ENCODE measurements at places on chromosomes 11 and 22.

DNA sequence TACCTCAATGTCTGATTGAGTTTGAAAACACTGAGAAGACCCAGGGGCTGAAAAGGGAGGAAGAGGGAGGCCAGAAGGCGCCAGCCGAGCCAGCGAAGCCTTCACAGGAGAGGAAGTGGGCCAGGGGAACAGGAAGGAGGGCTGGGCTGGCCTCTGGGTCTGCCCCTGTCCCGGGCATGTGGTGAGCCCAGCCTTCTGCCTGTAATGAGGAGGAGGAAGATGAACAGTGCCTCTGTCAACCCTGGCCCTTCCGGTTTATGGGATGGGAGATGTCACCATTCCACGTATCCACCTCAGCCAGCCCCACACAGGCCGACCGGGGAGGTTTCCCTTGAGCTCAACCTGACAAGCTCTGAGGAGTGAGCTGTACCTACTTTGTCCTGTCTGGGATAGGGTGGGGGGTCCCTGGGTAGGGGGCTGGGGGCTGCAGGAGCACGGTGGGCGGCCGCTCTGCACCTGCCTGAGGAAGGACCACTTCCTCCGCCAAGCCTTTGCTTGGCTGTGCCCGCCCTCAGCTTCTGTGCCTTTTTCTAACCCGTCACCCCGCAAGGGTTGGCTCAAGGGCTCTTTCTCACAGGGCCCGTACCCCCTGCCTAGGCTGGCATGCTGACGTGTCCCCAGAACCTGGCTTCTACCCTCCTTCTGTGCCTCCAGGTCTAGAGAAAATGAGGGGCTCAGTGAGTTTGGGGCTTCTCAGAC lies 2.0 kb downstream of the PARVG start:
- DNase-seq: no peak

DNA sequence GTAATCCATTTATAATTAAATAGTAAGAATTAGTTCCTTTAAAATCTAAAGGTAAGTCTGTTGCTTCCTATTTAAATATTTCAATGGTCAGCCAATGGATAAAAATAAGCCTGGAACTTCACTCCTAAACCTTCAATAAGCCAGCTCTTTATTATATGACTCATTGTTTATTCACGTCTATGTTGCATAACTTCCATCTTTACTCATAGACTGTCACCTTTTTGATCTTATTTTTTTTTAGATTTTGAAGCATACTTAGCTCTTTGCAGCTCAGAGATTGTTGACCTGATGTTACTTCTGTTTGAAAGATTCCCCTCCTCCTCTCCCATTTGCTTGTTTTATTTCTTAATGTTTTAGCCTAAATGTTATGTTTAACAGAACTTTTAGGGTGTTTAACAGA lies 1571.2 kb upstream of the RAG2 start:
- DNase-seq: no peak

DNA sequence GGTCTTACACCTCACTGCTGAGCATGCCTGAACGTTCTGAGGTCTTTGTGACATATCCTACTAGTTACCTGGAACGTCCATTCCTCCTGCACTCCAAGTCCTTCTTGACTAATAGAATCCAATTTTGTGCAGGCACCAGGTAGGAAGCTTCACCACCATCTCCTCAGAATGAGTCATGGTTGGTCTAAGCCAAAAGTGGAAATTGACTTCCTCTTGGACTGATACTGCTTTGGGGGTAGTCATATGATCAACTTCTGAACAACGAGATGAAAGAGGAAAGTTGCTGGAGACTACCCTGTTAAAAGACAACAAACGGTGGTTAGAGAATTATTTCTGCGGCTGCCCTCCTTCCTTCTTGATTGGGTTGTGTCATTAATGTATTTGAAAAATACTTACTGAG lies 374.2 kb upstream of the LARGE1 start:
- DNase-seq: no peak

DNA sequence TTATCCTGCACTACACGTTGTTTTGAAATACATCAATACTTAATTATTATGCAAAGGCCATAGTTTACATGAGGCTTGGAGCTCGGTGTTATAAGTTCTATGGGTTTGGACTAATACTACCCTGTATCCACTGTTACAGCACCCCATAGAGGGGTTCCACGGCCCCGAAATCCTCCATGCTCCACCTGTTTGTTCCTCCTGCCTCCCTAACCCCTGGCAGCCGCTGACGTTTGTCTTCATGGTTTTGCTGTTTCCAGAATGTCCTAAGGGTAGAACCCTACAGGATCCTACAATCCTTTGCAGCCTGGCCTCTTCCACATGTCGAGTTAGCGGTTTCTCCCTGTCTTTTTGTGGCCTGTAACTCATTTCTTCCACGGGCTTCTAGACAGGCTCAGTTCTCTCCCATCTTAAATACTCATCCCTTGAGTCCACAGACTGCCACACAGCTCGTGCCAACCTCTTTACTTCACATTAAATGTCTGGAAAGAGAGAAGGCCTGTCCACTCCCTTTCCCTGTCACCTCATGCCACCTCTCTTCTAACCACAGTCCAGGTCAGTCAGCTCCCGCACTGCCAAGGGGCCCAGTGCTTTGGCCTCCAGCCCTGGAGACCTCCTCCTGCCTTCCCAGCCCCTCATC lies 42.4 kb upstream of the TH start:
- no peak for DNase-seq

- no peak for DNase-seq
Observed at GRCh38 chr11:44565953-44566949, 788 bp downstream of the CD82 start.

- no peak for DNase-seq
Observed at GRCh38 chr11:113628912-113629311, 77.2 kb downstream of the TMPRSS5 start.

GRCh38 chr11:46345131-46345597 lies 2.1 kb upstream of the DGKZ start:
- DNase-seq: no peak

DNA sequence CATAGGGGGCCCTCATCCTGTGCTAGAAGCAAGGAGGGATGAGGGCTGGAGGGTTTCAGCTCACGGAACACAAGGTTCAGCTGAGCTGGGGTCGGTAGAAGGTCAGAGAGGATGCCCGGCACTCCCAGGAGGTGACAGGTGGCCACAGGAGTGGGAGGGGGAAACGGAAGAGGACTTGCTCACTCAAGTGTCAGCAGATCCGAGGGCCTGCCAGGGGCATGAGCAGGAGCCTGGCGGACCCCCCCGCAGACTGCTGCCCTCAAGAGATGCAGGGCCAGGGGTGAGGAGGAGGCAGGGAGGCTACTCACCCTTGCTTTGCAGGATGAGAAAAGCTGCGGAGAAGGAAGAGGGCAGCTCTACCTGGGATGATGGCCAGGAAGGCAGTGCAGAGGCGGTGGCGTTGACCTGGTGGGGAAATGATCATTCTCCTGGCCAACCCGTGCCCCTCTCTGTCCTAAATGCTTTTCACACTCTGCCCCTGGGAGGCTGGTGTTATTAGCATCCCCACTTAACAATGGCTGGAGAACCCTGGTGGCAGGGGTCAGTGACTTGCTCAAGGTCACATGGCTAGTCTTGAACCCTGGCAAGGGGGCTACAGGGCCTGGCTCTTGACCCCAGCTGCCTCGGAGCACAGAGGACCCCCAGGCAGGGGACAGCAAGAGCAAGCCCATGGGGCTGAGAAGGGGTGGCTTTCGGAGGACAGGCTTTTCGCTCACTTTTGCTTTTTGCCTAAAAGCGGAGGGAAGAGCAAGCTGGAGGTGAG lies 30.1 kb upstream of the CSNK1E start:
- no peak for DNase-seq

DNA sequence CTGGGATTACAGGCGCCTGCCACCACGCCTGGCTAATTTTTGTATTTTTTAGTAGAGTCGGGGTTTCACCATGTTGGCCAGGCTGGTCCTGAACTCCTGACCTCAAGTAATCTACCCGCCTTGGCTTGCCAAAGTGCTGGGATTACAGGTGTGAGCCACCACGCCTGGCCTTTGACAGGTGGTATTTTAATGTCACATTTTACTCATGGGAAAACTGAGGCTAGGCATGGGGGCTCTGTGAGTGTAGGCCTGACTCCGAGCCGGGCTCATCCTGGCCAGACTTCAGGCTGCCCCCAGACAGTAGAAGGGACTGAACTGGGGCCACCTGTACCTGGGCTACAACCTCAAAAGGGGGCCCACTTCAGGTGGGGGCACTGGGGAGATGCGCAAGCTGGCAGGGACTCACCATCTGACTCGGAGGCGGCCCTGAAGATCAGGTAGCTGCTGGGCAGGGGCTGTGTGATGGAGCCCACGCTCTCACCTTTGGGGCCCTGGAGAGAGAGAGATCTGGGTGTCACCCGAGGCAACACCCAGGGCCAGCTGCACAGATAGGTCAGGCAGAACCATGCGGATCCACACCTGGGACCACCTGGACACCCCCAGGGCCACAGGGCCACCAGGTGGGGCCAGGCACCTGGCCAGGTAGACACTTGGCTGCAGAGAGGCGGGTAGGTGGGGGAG lies 45.8 kb downstream of the OSBPL5 start:
- no peak for DNase-seq

DNA sequence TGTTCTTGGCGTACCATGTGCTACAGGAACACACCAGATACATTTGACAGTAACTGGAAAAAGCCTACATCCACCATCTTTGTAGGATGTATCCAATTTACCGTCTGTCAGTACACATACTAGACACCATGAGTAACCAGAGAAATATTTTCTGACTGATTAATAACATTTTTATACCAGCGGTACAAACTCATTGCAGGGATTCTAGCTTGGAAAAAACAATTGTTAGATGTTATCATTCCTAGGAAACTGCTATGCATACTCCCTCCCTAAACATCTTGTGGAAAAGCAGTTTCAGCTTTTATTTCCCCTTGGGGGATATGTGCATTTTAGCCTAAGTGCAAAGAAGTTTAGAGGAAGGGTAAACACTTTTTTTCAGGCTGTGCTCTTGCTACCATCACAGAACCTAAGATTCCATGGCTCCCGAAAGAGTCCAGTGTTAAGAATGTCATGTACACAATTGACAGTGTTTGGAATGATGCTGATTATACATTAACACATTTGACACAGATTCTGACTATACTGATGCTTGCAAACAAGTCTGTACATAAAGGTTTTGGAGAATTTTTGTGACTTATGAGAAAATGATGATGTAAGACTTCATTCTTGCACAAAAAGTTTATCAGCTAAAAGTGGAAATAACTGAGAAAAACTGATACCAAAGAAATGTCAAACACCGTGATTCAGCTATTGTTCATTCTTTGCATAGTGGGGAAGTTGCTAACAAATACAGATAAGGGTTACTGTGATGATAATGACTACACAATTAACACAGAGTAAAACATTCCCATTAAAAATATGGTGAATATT lies 23.7 kb downstream of the NCF4 start:
- no peak for DNase-seq

DNA sequence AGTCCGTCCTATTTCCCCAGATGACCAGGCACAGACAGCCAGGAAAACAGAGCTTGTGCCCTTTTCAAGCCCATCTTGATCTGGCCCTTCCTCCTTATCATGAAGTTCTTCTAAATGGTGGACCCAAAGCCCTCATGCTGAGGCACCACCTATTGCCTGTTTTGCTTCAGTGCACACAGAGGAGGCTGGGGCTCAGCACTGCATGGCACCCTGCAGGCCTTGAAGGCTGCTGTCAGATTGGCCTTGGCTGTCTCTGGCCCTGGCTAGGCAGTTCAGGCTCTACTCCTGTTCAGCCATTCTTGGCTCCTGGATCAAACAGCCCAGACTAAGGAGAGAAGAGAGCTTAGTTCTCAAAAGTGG lies 49.2 kb downstream of the OTOG start:
- no peak for DNase-seq

DNA sequence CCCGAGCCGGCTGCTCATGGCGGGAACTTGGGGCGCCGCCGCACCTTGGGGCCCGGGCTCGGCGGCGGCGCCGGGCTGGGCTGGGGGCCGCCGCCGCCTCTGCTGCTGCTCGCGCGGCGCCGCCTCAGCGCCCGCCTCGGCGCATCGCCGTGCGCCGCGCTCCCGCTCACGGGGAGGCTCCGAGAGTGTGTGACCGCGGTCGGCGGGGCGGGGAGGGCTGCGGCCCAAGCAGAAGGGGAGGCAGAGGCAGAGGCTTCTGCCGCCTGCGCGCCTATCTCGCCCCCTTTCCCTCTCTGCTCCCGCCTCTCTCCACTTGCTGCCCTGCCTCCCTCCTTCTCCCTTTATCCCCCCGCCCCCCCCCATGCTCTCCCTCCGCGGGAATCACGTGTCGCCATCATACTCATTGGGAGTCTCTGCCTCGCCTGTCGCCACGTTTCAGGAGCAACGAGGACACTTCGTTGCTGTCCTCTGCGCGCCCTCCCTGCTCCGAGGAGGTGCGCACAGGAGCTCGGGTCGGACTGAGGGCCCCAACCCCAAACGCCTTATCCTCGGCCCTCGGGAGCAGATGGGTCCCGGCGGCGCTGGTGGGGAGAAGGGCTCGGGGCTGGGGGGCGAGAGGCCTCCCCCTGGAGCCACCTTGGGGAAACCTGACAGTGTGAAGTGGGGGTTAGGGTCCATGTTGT lies at the start of gene GUCY1A2:
GUCY1A2 (minus strand) TSS at position 258 of the 683 bp plus-strand sequence. CDS start 421 bp downstream, outside the sequence.
- DNase-seq: peak; percentile 16

DNA sequence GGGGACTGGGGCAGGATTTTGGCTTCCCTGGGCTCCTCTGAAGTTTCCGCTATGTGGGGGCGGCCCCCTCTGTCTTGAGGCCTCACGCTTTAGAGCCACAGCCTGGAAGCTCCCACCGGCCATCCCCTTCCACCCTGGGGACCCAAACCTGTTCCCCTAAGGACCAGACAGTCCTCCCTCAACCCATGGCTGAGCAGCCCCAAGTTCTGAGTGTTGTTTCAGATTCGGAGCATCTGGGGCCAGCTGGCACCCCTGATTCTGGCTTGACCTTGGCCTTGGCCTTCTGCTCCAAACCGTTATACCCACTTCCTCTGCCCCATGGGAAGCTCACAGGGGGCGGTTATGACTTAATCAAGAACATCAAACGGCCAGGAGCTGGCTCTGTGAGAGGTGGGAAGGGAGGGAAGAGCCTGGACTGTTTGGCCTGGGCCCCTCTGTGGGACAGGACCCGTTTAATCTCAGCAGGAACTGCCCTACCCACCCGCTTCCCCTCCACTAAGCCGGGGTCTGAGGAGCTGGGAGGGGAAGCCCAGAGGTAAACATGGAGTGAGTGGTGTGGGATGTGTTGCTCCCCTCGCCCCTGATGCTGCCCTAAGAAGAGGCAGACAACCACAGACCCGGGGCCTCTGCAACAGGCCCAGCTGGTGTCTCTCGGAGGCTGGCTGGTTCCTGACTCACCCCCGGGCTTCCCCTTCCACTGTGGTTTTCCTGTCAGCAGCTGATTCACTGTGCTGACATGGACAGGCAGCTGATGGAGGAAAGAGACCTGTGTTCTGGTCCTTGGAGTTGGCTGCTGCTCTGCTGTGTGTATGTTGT lies 3.4 kb downstream of the CD82 start:
- peak; percentile 69 for DNase-seq

DNA sequence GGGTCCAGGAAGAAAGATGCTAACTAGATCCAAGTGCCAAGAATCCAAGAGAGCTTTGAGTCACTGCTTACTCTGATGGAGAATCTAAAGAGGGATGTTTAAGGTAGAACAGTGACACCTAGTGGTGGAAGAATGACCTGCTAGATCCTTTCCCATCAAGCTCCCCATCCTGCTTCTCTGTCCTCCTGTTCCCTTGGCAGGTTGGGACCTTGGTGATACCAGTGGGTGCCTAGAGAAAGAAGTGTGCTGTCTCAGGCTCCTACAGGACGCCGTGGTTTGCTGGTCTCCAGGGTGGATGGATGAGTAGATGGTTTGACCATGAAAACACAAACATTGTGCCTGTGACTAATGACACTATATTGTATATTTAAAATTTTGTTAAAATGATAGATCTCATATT lies 383.7 kb downstream of the TMEM135 start:
- peak; percentile 2 for DNase-seq

- DNase-seq: no peak
Observed at GRCh38 chr11:35623621-35624168, 5.4 kb downstream of the FJX1 start.

- DNase-seq: no peak
Observed at GRCh38 chr11:20026629-20027555, 133.4 kb downstream of the DBX1 start.

Measured in GM12892 (cell line).